ENCODE measurements at places on chromosomes 6 and 20. TPM values are rescaled to one million over a fixed set of nuclear protein-coding genes. Genes with fewer than 3 reads are reported as not detected.

Gene ERVFRD-1
- total RNA-seq, result 0.81 TPM

Gene ATP6V1G2
- 2.8 TPM for total RNA-seq

Gene KCNK16
- not detected for total RNA-seq

Gene SLC26A8
- total RNA-seq, result not detected

Gene ZBTB12
- total RNA-seq, result 14.5 TPM

Gene MED20
- total RNA-seq, result 8.2 TPM

Gene TNNC2
- 2.3 TPM for total RNA-seq

Gene BFSP1
- 0.39 TPM for total RNA-seq

Gene DZANK1
- total RNA-seq, result 3.3 TPM

Gene PCMTD2
- total RNA-seq, result 56.4 TPM

Gene PNLDC1
- total RNA-seq, result not detected

Gene KCNG1
- total RNA-seq, result not detected

Gene APMAP
- 66.4 TPM for total RNA-seq

Gene PAX1
- total RNA-seq, result not detected

Gene MACROD2
- total RNA-seq, result 21.2 TPM

Gene GPX5
- total RNA-seq, result not detected

Gene GJA10
- not detected for total RNA-seq

Gene OVOL2
- total RNA-seq, result not detected

Gene XRN2
- total RNA-seq, result 81.8 TPM
